Amniotic stem cell (primary cell): ENCODE measurements at places on chromosomes 2 and 18.

GRCh38 chr2:136362676-136363390 lies 244.9 kb upstream of the CXCR4 start:
- DNase-seq = no peak

DNA sequence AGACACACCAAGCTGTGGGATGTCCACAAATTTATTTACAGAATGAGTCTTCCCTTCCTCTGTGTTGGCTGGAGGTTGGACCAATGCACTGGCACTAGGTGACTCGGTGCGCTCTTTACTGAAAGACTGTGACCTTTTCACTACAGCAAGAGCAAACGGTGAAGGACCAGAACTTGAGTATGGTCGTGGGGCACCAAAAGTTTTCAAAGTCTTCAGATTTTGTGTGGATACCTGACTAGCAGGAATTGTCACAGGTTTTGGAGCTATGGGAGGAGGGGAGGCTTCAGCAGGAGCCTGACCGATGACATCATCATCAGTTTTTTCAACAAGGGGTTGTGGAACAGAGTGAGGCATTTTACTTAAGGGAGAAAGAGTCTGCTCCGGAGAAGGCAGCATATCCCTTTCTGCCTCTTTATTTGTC lies 73.0 kb upstream of the GRB14 start:
- no peak for DNase-seq

- DNase-seq = no peak
Measured at GRCh38 chr2:211837706-211838105, 700.9 kb downstream of the ERBB4 start.

DNA sequence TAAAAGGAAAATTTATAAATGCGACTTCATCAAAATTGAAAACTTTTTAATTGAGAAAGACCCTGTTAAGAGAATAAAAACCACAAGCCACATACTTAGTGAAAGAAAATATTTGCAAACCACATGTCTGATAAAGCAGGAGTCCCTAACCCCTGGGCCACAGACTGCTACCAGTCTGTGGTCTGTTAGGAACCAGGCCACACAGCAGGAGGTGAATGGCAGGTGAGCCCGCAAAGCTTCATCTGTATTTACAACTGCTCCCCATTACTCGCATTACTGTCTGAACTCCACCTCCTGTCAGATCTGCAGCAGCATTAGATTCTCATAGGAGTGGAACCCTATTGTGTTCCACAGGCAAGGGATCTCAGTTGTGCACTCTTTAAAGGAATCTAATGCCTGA lies 95.5 kb upstream of the CRACDL start:
- no peak for DNase-seq

GRCh38 chr2:200449149-200449548 lies 60.7 kb downstream of the KCTD18 start:
- DNase-seq = no peak

DNA sequence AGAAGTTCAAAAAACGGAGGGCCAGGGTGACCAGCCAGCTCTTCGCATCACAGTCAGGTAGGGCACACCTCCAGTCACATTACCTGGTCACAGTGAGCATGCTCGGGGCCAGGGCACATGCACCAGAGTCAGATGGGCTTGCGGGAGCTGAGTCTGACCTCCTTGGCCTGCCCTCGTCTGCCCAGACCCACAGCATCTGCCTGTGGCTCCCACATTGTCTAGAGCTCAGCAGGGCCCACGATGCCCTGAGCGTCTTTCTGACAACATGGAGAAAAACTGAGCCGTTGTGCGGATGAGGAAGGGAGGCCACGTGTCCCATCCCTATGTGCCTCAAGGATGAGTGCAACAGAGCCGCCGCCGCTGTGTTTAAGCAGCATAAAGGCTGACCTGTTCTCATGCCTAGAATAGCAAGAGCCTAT lies 37.6 kb downstream of the CRACDL start:
- no peak for DNase-seq

DNA sequence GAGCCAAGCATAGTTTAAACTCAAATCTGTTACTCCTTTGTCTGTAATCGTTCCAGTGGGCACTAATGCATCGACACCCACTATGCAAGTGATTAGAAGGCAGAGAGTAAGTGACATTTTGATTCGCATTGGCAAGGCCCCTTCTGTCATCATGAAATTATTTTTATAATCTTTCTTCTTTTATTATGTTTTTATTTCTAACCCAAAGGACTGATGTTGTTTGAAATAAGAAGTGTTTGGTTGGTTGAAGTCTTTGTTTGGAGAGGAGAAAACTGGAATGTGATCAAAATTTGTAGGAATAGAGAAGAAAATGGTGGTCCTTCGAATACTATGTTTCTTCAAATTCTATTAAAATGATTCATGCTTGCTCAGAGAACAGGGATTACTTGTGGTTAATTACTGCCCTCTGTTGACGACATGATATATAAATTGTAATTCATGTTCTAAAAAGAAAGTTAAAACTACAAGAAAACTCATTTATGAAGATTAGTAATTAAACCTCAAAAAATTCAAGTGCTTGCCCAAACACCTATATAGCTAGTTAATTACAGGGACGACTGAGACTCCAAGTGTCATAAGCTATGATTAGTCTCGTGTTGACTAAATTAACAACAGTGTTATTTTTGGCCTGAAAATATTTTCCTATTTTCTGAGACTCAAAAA lies 26.4 kb upstream of the TFPI start:
- DNase-seq = peak; percentile 58

- DNase-seq = no peak
Measured at GRCh38 chr2:151984424-151985083, 114.3 kb downstream of the CACNB4 start.

DNA sequence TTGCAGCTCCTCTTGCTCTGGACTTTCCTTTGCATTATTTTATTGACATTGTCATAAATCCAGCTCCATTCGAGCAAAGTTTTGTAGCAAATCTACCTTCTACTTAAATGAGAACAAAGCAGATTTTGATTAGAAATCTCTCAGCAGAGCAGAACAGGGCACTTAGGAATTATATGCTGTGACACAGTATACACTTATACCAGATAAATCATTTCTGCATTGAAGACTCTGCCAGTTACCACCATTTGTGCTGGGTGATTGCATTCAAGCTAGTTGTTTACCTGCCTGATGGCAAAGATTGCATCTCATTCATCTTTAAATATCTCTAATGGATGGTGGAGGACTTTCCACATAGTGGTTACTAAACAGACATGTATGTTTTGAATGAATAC lies 441.7 kb upstream of the HNMT start:
- no peak for DNase-seq

- DNase-seq = no peak
Measured at GRCh38 chr18:44973282-44973681, 292.6 kb downstream of the SETBP1 start.

DNA sequence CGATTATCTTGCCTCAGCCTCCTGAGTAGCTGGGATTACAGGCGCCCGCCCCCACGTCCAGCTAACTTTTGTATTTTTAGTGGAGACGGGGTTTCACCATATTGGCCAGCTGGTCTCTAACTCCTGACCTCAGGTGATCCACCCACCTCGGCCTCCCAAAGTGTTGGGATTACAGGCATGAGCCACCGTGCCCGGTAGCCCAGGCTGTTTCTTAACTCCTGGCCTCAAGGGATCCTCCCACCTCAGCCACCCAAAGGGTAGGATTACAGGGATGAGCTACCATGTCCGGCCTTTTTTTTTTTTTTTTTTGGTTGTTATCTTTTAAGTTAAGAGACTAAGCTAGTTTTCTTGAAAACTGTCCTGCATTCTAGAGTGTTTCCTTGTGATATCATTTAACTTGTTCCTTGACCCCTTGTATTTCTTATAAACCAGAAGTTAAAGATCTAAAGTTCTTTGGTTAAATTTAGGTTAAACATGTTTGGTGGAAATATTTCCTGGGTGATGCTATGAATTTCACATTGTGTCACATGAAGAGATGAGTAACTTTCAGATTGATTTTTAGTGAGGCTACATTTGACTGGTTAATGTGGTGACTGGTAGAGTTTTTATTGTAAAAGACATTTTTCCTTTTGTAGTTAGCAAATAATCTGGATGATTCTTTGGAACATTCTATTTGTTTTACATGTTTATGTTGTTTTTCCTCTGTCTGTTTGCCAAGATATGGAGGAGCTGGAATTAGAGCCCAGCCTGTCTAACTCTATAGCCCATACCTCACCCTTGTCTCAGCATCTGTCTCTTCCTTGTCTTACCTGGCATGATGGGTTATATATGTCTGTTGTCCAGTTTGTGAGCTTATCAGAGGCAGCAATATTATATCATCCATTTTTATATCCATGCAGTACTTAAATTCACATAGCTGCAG lies 5.2 kb downstream of the NCAPH start:
- DNase-seq = no peak

- no peak for DNase-seq
Measured at GRCh38 chr18:79944126-79944731, 7.2 kb downstream of the SLC66A2 start.

DNA sequence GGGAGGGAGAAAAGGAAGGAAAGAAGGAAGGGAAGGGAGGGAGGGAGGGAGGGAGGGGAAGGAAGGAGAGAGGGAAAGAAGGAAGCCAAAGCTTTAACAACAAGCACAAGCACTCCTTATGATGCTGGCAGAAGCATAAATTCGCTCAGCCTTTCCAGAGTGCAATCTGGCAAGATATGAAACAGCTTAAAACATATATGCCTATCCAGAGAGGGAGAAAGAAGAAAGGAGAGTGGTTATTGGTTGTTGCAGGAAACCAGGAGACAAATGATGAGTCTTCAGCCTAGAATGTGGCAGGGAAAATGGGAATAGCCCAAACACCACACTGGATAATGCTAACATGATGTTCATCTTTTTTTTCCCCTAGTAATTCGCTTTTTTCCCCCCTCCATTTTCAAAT lies 64.0 kb downstream of the STPG4 start:
- no peak for DNase-seq

- DNase-seq = no peak
Measured at GRCh38 chr2:212327171-212327809, 211.3 kb downstream of the ERBB4 start.

DNA sequence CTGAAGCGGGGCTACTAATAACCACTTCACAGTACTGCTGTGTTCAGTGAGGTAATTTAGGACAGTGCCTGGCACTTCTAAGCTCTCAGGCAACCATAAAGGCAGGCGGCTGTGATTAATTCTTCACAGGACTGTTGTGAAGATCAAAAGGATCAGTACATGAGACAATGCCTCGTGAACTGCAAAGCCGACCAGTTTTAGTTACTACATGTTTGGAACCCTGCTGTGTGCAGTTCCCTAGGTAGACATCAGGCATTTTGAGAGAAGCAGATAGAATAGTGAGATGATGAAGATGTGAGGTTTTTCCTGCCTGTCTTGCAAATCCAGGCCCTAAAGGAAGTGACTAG lies 19.1 kb downstream of the EFHD1 start:
- no peak for DNase-seq

- DNase-seq = peak; percentile 69
Measured at GRCh38 chr2:160994141-160995002, 165.9 kb upstream of the TANK start.

DNA sequence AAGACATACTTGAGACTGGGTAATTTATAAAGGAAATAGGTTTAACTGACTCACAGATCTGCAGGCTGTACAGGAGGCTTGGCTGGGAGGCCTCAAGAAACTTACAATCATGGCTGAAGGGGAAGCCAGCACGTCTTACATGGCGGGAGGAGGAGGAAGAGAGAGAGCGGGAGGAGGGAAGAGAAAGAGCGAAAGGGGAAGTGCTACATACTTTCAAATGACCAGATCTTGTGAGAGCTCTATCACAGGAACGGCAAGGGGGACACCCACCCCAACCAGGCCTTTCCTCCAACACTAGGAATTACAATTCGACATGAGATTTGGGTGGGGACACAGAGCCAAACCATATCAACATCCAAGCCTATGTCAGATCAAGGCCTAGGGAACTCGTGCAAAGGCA lies 24.2 kb downstream of the MYL12B start:
- DNase-seq = no peak

- DNase-seq = no peak
Measured at GRCh38 chr2:238080518-238080917, 19.6 kb upstream of the ESPNL start.

DNA sequence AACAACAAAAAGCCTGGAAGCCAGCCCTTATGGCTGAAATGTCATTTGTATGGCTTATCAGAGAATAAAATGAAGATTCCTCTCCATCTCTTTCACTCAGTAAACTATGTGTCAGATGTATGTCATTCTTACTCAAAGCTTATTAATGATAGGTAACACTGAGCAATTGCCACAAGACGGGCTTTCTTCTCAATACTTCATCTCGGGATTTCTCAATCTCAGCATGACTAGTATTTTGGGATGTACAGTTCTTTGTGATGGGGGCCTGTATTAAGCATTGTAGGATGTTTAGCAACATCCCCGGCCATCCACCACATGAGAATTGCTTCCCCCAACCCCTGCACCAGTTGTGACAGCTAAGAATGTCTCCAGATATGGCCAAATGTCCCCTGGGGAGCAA lies 80.2 kb downstream of the MREG start:
- no peak for DNase-seq

- DNase-seq = no peak
Measured at GRCh38 chr2:240203031-240203787, 62.8 kb upstream of the OTOS start.

DNA sequence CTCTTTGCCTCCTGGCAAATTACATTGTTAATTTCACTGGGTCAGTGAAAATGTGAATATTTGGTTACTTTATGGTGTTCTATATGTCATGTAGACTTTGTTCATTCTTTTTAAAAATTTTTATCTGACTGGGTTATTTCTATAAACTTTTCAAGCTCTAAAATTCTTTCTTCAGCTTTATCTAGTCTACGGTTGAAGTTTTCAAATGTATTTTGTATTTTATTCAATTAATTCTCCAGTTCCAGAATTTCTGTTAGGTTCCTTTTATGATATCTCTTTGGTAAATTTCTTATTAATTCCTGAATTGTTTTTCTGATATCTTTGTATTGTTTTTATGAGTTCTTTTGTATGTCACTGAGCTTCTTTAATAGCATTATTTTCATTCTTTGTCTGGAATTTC lies 228.1 kb downstream of the LPIN1 start:
- no peak for DNase-seq

- no peak for DNase-seq
Measured at GRCh38 chr2:235051436-235052260, 99.8 kb downstream of the SH3BP4 start.

DNA sequence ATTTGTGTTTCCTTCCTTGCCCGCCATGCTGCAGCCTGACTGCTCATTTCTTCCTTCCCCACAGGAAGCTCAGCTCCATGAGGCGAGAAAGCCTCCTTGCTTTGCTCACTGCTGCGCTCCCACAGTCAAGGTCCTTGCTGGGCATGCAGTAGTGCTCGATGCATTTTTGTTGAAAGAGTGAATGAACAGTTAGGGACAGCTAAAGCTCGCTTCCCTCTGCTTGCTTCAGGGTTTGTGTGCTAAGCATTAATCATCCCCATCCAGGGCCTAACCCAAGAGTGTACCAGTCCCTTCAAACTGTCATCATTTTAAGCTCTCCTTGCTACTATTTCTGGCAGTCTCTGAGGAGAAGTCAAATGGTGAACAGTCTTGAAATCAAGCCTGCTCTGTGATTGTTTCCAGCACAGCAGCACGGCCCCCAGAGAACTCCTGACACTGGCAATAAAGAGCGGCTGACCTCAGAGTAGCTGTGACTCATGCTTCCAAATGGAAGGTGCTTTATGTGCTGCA lies 171.7 kb upstream of the SOX11 start:
- no peak for DNase-seq
